HCT116 (cell line): ENCODE measurements at places on chromosomes 7 and 10.

DNA sequence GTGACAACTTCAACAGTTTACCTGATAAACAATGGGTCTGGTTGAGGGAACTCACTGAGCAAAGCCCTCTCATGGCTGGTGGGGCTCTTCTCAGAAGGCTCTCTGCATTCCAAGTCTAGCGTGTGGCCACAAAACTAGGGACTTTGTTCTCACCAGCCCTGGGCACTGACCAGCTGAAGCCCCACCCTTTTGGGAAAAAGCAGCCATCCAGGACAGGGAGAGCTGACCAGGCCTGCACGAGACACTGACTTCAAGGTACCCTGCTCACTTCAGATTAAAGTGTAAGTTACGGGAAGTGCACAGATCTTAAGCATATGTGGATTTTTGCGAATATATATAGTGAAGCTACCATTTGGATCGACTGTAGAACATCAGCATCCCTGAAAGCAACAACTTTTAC, 67.4 kb upstream of the LRRC4 start:
- no peak for DNase-seq

- DNase-seq, result no peak
These were observed 30.6 kb downstream of the MXI1 start for GRCh38 chr10:110237894-110238480.

- DNase-seq, result no peak
These were observed 619.5 kb upstream of the SEMA3D start for GRCh38 chr7:85806321-85806720.

GRCh38 chr10:98642281-98642680, 195.5 kb upstream of the HPS1 start:
- no peak for DNase-seq

DNA sequence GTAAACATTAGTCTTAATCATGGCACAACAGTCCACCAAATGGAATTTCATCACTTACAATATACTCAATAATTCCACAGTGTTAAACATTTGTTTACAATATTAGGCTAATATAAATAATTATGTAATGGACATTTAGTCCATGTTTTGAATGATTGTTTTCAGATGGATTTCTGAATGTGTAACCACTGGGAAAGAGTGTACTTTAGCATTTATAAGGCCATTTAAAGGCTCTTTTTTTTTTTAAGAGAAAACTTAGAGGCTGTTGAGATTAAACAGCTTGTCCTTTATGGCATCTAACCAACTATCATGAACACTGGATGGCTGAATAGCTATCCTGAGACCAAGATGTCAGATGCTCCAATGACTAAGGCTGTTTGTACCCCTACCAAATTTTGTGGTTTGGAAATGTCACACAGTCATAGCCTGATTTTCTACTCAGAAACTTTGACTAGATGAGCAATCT, 248.3 kb upstream of the GLI3 start:
- no peak for DNase-seq

DNA sequence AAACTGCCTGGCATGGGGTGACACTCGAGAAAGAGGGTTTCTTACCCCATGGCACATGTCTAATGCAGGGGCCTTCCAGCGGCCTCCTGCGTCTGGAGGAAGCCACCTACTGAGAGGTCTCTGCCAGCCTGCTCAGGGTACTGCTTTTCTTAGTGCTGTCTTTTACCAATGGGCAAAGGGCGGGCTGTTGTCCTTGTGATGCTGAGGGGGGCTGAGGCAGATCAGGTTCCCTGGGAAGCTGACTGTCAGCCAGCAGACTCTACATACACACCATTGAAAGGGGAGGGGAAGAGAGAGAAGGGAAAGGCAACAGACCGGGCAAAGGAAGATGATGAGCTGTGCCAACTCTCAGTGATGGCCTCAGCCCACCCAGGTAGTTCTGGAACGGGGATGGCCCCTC, 48.7 kb downstream of the COL13A1 start:
- DNase-seq, result no peak

GRCh38 chr7:155763691-155764437, 48.4 kb downstream of the SHH start:
- DNase-seq, result no peak

DNA sequence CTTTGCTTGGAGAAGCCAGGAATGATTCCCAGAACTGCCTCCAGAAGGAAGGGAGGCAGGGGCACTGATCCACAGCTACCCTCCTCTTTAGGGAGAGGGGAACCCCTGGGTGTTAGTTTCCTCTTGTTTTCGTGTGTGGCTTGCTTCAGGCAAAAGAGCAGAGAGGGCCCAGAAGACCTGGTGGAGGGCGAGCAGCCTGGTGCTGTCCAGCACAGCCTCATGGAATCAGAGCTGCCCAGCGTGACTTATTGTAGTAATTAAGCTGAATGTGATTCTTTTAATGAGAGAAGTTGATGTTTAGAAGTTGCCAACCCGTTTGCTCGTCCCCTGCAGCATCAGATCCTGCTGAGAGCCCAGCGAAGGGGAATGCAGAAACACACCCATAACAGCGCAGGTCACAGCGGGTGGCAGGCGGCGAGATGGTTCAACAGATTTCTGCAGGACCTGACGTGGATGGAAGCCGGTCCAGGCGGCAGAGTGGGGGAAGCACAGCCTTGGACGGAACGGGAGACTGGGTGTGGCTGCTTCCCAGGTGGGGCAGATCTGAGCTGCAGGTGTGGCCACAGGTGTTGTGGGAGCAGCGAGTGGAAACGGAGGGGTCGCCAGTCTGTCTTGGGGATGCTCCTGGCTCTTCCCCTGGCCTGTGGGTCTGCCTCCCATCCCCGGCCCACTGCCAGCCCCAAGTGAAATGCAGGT, 53.7 kb upstream of the SHH start:
- no peak for DNase-seq

DNA sequence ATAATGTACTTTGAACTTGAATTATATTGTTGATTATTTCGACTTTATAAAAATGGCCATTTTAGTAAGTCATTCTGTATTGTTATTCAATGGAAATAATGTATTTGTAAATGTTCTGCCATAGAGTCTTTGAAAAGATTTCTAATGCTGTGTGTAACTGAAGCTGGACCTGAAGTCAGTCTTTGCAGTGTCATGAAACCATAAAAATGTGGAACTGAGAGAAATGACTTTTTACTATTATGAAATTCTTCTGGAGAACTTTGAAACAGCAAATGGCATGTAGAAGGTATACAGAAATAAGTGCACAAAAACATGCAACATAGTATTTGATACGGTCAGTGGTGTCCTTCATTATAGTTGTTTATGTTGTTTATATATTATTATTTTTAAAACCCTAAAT, 59.7 kb upstream of the ADRA2A start:
- DNase-seq, result no peak

DNA sequence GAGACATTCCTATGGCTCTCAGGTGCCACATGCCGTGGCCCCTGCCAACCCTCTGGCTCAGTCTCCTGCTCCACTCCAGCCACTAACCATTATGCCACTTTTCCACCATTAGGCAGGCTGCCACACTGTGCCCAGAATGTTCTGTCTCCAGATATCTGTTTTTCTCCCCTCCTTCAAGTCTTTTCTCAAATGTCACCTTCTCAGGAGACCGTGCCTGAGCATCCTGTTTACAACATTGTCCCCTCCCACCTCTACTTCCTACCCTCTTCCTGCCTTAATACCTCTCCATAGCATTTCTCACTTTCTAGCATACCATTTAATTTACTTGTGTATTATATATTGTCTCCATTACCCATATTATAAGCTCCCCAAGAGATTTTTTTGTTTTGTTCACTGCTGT, 162.5 kb upstream of the LYZL2 start:
- DNase-seq, result no peak

DNA sequence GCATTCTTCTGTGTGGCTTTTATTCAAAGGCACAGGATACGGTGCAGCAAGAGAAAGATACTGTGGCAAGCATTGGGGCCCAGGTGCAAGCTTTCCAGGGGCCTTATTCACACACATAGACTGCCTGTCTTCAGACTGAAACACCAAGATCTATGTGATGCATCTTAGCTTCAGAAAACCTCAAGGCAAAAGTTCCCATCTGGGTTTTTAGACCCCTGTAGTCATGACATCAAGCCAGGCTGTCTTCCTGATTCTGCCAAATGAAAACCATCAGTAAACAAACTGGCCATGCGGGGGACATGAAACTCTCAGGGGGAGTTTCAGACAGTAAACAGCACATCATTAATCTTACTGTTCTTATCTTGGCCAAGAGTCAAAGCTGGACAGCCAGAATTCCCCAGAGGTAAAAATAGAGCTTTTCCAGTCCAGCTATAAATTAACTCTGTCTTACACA, 9.8 kb downstream of the AGBL3 start:
- no peak for DNase-seq

GRCh38 chr10:131167036-131167860, 144.3 kb downstream of the TCERG1L start:
- no peak for DNase-seq

DNA sequence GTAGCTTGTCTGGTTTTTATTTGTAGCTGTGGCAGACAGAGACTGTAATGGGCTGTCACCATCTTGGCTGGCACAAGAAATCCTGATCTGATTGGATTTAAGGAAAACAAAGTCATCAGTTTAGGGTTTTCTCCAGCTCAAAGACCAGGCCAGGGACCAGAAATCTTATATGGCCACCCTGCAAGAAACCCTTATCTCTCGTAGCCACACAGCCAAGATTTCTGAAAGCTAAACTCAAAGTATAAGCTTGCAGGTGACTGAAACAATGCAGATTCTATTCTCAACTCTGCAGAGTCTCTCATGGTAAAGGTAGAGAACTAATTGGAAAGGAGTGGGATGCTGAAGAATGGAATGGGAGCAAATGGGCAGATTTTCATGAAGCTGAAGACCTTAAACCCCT, 3.2 kb upstream of the ASB13 start:
- no peak for DNase-seq

GRCh38 chr7:159027056-159027788, 117.4 kb downstream of the VIPR2 start:
- DNase-seq, result no peak

GRCh38 chr7:120603366-120603765, 254.6 kb downstream of the TSPAN12 start:
- DNase-seq, result no peak

GRCh38 chr10:127254276-127254675, 57.9 kb upstream of the INSYN2A start:
- no peak for DNase-seq

- DNase-seq, result no peak
These were observed 28.7 kb upstream of the SLC29A3 start for GRCh38 chr10:71290331-71290730.
